Stimulated activated CD8-positive, alpha-beta memory T cell treated with anti-CD3 and anti-CD28 coated beads, Interleukin-4, amount 100 ng/mL, for 48 hours (primary cell): ENCODE measurements at places on chromosomes 7 and 10.

DNA sequence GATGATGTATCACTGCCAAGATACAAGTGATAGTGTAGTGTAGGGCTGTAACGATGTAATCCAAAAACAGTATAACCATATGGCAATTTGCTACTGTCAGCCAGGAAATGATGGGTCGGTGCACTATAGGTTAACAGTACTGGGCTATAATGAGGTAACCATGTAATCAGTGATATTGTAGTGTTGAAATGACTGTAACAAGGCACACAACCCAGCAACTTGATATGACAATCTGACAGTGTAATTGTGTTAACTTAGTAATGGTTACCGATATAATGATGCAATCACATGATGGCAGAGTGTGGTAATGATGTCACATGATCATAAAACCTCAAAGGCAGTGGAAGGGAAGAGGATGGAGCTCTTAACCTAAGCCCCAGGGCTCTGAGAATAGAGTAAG lies 73.8 kb upstream of the SLF2 start:
- DNase-seq: no peak

DNA sequence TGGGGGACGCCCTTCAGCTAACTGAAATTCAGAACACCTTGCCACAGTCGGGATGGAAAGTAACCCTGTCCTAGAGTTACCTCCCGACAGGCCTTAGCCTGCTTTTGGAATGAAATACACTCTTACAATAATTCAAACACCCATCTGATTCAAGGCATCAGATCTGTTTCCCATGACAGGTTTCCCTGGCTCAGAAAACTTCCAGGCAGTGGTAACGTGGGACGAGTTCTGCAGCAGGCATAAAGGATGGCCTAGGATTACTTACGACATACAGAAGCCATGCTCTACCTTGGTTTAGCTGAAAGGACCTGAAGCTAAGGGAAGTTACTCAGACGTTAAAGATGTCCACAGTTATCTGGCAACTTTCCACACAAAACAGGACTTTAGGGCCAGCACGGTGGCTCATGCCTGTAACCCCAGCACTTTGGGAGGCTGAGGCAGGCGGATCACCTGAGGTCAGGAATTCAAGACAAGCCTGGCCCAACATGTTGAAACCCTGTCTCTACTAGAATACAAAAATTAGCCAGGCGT lies 5.0 kb downstream of the PAXIP1 start:
- DNase-seq: no peak

DNA sequence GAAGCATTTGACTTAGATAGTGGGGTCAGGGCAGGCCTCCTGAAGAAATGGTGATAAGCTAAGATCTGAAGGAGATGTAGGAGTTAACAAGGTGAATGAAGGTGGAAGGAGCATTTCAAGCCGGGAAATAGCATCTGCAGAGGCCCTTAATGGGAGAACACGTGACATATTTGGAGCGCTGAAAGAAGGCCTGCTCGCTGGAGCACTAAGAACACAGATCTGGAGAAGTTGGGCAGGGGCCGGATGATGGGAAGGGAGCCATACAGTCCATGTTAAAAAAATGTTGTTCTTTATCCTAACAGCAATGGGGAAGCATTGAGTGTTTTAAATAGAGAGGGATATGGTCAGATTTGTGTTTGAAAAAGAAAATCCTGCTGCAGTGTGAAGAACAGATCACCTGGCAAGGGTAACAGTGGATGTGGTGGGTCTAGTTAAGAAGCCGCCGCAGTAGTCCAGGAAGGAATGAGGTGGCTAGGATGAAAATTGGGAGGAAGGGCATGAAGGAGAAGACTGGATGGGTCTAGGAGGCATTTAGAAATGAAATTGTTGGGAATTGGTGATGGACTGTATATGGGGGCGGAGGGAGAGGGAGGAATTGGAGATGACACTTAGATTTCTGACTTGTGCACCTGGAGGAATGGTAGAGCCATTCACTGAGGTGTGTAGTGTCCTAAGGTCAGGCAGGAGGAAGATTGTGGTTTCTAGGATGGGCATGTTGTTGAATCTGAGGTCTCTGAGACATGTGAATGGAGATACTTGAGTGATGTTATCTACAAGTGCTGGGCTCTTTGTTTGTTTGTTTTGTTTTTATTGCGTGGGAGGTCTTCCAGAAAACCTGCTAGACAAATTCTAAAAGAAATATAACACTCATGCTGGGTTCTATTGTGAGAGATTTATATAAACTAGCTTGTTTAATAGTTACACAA lies 58.4 kb downstream of the MET start:
- no peak for DNase-seq

- no peak for DNase-seq
Measured at GRCh38 chr7:26159243-26159642, 7.2 kb downstream of the NFE2L3 start.
